ENCODE measurements at places on chromosomes 1 and 21.

DNA sequence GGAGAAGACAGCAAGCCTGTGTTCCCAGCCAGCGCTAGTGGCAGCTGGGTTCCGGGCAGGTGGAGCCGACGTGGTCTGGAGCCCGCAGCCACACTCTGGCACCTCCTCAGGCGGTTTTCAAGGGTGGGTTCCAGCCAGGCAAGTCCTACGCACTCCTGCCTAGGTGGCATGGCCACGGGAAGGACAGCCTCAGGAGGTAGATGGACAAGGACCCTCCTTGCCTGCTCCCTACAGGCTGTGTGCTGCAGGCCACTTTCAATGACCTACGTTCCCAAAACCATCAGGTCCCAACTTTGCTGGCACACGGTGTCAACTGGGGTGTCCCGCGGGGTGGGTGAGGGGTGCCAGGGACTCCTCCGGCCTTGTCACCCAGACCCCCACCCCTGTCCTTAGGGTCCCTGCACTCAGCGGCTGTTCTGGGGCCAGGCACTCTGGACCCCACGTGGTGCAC, 6.7 kb upstream of the PTGER3 start:
- DNase-seq: no peak

DNA sequence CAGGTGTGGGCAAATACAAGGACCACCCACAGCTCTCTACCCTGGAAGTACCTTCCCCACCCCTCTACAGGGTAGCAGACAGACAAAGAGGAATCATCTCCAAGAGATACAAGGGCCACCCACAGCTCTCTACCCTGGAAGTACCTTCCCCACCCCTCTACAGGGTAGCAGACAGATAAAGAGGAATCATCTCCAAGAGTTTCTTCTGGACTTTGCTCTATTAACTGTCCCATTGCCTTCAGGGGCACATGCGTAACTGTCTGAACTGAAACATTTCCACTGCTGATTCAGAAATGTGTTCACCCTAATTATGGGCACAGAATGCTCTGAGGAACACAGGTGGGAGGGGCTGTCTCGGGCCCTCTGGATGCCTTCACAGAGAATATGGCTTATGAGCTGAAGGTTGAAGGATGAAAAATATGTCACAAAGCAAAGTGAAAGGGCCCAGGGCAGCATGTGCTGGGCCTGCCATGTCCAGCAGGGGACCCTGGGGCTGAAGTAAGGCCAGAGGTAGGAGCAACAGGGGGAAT, 43.9 kb downstream of the ZNF281 start:
- no peak for DNase-seq

DNA sequence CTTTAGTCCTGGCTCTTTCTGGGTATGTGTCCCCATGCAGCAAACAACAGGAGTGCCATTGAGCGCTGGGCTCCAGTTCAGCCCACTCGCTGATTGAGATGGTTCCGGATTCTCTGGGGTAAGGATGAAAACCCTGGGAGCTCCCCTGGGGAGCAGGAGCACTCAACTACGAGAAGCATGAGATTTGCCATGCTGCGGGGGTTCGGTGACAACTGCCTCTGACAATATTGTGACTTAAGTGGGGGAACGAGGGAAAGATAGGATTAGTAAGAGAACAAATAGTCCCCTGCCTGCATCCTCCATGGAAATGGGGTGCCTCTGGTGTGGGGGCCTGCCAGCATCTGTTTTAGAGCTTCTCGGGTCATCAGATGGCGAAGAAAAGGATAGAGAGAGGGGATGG, 123.6 kb upstream of the IPO9 start:
- no peak for DNase-seq

DNA sequence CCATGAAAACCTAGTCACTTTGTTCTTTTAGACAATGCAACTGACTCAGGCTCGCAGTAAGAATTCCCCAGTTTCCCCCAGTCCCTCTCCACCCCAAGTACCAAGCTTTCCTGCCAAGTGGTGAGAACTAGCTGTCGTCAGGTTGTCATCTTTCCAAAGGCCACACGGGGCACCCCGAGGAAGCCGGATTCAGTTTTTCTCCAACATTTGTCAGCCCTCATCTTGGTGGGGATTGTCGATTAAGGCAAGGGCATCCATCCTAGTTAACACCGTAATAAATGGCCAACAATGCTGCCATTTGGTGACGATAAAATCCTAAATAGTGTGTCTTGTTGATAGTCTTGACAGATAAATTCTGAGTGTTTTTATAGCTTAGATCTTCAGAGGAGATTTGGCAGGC, 55.9 kb upstream of the PROX1 start:
- no peak for DNase-seq

DNA sequence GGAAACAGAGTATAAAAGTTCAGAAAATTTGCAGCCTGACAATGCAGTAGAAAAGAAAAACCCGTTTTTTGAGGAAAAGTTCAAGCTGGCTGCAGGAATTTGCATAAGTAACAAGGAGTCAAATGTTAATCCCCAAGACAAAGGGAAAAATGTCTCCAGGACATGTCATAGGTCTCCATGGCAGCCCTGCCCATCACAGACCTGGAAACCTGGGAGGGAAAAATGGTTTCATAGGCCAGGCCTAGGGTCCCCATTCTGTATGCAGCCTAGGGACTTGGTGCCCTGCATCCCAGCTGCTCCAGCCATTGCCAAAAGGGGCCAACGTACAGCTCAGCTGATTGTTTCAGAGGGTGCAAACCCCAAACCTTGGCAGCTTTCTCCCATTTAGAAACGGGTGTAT, 3.6 kb upstream of the KCNT2 start:
- DNase-seq: no peak

- DNase-seq: no peak
These were observed 18.4 kb upstream of the JAK1 start for GRCh38 chr1:64984737-64985136.

- no peak for DNase-seq
These were observed 66.8 kb downstream of the CAPZB start for GRCh38 chr1:19418503-19418971.
